GM23248 (cell line): ENCODE measurements at places on chromosomes 3 and 15. TPM values are rescaled to one million over a fixed set of nuclear protein-coding genes. Genes with fewer than 3 reads are reported as not detected.

Gene CPNE9
- not detected in 2 replicates for polyA plus RNA-seq

Gene IL17RE
- 0.24 and 0.27 TPM in 2 replicates for polyA plus RNA-seq

Gene NUP210
- polyA plus RNA-seq = 0.04 and 0.18 TPM in 2 replicates

Gene TRPM1
- polyA plus RNA-seq = not detected in 2 replicates

Gene CCDC39
- not detected in 2 replicates for polyA plus RNA-seq

Gene SHC4
- polyA plus RNA-seq = 0.45 and 0.99 TPM in 2 replicates

Gene TNK2
- 3.2 and 3.4 TPM in 2 replicates for polyA plus RNA-seq

Gene SLC38A3
- 0.36 and 0.93 TPM in 2 replicates for polyA plus RNA-seq

- no peak for DNase-seq
These were observed 251.2 kb upstream of the UBE2E2 start for GRCh38 chr3:22951910-22952309.

DNA sequence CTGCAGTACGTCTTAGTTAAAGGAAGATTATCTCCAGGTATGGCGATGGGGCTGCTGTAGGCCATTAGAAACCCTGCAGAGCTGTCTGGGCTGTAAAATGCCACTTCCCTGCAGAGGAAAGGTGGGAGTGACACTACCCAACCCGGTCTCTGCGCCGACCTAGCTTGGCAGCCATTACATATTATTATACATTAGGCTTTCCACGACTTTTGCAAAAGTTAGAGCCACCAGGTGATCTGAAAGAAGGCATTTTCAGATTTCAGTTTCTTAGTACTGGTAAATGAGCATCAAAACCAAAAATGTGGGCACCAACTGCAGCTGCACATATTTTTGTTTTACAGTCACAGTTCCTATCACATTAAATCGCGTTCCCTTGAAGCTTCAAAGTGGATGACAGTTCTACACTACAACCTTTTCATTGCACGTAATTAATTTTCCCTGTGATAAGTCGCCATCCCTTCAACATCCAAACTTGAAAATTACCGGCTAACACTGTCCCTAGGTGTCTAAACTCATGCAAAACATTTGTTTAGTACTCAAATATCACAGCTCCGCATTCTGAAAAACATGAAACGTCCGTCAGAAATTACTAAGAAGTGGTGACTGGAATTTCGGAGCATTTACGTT, 81.4 kb upstream of the CHD2 start:
- DNase-seq = no peak

DNA sequence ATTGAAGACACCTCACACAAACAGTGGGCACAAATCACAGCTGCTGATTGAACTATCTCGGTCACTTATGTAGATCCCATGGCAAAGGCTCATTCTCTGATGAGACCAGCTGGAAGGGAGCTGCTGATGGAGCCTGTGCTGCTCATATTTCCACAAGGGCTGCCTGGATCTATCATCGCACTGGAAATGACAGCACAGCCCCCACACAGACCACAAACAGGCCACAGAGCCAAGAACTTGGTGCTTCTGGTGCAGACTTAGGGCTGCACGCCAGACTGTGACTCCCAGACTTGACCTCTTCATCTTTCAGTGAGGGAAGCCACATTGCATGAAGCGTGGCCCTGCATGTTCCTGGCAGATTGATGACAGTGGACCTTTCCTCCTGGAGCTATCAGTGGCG, 197.6 kb downstream of the MINAR1 start:
- DNase-seq = peak; percentile 58

DNA sequence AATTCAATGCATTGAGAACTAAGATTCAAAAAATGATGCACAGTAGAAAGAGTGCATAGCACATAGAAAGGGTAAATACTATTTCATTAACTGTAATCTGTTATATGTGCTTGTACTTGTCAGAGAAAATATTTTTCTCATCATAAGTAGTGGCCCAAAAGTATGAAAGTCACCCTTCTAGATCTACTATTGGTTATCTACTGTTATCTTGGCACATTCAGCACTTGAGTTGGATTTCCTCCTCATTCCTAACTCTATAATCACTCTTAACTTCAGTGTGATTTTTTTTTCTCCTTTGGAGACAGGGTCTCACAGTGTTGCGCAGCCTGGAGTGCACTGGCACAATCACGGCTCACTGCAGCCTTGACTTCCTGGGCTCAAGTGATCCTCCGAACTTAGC, 194.4 kb downstream of the PCCB start:
- no peak for DNase-seq

GRCh38 chr3:150970665-150971324, 1.7 kb downstream of the CLRN1 start:
- DNase-seq = peak; percentile 83

DNA sequence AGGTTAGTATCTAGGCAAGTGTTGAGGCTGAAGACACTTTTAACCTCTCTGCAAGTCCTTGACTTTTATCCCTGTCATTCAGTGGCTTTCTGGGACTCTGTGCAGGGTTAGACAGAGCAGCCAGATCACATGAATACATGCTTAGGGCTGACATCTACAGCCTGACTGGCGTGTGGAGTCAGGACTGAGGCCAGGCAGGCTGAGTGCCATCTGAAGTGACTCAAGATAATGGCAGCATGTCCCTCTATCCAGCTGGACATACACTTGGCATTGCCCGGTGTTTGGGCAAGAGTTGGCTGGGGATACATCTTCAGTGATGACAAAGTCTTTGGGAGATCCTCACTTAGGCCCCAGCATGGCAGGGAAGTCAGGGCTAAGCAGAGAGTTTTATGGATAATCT, 22.4 kb downstream of the DUOX2 start:
- peak; percentile 49 for DNase-seq

DNA sequence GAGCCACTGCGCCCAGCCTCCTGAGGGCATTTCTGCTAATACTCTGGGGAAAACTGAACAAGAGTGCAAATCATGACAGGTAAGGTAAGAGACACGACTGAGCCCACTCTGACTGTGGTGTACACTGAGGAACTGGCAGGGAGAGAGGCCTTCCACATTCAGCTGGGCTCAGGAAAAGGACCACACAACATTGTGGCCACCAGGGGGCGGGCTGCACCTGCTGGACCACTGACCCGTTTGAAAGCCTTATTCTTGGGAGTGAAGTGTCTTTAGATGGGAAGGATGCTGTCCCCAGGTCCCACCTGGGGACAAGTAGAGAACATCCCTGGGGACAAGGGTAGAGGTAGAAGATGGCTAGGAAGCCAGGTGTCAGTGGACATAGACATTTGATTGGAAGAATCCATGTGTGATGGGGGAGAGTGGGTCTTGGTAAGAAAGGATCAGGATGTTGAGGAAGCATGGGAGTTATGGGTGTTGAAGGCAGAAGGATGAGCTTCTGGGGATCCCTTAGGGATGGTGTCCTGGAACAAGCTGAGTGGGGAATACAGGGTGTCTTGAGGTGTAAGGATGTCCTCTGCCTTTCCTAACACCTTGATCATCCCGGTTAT, 6.2 kb upstream of the CTDSPL start:
- DNase-seq = peak; percentile 77

DNA sequence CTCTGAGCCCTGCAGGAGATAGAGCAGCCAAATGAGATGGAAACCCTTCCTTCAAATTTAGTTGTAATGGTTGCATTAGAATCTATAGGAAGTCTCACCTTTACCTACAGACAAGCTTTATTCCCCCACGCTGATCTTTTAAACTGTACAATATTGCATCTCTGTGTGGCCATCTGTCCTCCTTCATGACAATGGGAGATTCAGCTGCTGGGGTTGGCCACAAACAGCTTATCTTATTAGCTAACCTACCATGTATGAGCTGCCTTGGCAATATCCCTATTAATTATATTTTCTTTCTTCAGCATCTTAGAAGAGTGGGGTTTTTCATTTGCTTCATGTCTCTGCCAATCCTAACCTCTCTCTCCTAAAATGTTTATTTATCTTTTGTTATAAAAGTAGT, 238.7 kb upstream of the NR2E3 start:
- no peak for DNase-seq

- DNase-seq = no peak
These were observed 534.1 kb upstream of the GRM7 start for GRCh38 chr3:6326771-6327170.

GRCh38 chr3:113065336-113065735, 74.6 kb downstream of the GTPBP8 start:
- DNase-seq = no peak
